Activated CD4-positive, CD25-positive, alpha-beta regulatory T cell treated with anti-CD3 and anti-CD28 coated beads, Interleukin-2, amount 50 U/mL, for 16 hours (primary cell): ENCODE measurements at places on chromosomes 2 and 18.

DNA sequence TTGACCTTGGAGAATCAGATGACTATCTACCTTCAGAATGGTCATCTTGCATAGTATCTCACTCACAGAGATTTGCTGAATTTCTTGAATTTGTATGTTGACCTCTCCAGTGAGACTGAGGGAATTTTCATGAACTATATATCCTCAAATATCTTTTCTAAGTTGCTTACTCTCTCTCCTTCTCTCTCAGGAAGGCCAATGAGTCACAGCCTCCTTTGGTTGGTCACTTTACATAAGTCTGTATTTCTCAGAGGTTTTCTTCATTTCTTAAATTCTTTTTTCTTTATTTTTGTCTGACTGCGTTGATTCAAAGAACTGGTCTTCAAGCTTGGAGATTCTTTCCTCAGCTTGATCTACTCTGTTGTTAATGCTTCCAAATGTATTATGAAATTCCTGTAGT lies 51.7 kb downstream of the VIT start:
- DNase-seq: no peak

GRCh38 chr2:134875309-134875708 lies 36.9 kb downstream of the ACMSD start:
- no peak for DNase-seq

- no peak for DNase-seq
These were observed 216.7 kb downstream of the TMEM163 start for GRCh38 chr2:134502104-134502503.

- no peak for DNase-seq
These were observed 53.7 kb upstream of the LRRC30 start for GRCh38 chr18:7177116-7177744.

DNA sequence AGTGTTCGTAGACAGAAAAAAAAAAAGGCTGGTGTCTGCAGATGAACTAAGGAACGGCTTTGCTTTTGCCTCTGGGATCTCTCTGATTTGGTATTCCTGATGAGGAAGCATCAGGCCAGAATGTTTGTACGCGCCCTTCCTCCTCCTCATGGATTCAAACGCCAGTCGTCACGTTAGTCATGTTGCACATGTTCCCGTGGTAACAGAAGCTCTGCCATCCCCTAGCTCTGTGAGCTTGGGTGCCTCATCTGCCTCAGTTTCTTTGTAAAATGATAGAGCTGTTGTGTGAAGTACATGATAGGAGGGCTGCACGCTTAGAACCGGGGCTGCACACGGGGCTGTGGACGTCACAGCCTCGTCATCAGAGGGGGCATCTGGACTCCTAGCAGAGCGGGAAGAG lies 47.0 kb downstream of the TSHZ1 start:
- DNase-seq: no peak

DNA sequence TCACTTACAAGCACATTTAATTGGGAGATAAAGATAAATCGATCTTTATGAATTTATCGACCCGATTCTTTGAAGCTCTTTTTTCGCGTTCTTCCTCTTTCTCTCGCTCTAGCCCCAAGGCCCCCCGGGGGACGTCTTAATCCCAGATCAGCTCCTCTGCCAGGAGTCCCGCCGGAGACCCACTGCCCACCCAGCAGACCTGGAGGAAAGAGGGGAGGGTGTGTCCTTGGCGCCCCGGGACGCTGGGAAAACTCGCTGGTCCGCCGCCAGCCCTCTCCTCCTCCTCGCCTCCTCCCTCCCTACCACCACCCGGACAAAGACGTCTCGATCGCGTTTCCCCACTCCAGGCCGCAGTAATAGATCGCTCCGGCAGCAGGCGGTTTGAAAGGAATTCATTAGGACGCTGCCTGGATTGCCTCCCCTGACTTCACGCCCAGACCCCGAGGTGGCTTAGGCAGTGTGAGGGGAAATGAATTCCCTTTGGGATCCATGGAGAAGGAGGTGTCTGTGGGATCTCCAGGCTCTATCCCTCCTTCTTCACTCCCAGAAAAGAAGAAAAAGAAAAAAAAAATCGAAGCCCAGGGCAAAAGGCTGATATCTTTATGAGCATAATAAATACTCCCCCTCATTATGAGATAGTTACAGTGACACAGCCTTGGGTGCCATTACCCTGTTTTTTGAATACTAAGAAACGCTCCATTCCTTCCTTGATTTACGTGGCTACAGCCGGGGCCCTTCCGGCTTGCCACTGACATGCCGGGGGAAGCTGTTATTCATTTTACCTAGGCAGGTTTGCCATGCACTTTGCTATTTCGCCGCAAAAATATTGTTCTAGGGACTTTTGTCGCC lies 1.8 kb upstream of the GBX2 start:
- no peak for DNase-seq

- no peak for DNase-seq
These were observed 53.8 kb downstream of the SEMA4F start for GRCh38 chr2:74707837-74708236.

DNA sequence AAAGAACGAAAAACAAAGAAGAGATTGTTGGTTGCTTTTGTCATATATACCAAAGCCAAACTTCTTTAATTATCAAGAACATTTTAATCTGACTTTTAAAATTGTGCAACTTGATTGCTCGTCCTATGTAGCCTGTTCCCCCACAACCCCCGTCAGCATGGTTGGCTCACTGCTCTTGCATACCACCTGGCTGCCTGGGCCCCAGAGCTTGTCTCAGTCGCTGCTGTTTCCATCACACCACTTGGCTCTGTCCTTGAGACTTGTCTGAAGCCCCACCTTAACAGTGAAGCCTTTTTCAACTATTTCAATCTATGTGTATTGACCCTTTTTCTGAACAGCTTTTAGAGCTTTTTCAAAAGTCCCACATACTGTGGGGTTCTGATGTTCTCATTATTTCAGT lies 270.8 kb downstream of the ZNF407 start:
- no peak for DNase-seq

- no peak for DNase-seq
These were observed 444.2 kb downstream of the LRATD1 start for GRCh38 chr2:15076668-15077067.

GRCh38 chr18:56009411-56009810 lies 421.4 kb upstream of the TCF4 start:
- DNase-seq: no peak

GRCh38 chr2:108541451-108541850 lies 7.2 kb downstream of the LIMS1 start:
- DNase-seq: no peak

- DNase-seq: no peak
These were observed 85.9 kb downstream of the FEZ2 start for GRCh38 chr2:36511858-36512603.

DNA sequence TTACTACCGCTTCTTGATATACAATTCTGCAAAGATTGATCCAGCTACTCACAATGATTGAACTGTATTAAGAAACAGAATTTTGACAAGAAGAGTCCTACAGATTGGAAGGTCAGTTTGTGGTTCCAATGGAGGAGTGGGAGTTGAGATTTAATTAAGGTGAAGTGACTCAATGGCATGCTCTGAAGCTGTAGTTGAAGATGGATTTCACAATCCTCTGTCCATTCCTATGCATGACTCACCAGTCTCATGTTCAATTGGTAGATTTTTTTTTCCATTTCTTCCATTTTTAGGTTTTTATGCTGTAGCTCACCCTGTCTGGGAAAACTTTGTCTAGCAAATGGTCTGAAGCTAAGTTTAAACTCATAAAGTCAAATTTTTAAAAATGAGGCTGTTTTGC lies 83.3 kb downstream of the DPP4 start:
- no peak for DNase-seq

DNA sequence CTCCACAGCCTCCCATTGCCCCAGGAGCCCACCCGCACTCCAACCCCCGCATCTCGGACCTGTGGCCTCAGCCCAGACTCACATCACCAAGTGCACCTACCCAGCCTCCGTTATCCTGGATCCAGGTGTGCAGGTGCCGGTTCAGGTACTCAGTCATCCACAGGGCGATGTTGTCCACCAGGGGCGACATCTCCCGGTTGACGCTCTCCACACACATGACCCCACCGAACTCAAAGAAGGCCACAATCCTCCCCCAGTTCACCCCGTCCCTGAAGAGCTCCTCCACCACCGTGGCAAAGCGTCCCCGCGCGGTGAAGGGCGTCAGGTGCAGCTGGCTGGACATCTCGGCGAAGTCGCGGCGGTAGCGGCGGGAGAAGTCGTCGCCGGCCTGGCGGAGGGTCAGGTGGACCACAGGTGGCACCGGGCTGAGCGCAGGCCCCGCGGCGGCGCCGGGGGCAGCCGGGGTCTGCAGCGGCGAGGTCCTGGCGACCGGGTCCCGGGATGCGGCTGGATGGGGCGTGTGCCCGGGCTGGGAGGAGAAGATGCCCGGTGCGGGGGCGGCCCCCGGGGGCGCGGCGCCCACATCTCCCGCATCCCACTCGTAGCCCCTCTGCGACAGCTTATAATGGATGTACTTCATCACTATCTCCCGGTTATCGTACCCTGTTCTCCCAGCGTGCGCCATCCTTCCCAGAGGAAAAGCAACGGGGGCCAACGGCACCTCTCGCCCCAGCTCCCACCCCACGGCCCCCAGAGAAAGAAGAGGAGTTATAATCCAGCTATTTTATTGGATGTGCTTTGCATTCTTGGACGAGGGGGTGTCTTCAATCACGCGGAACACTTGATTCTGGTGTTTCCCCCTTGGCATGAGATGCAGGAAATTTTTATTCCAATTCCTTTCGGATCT lies 1.3 kb downstream of the BCL2 start:
- peak; percentile 63 for DNase-seq

- no peak for DNase-seq
These were observed 71.7 kb downstream of the DNMT3A start for GRCh38 chr2:25270061-25270460.

DNA sequence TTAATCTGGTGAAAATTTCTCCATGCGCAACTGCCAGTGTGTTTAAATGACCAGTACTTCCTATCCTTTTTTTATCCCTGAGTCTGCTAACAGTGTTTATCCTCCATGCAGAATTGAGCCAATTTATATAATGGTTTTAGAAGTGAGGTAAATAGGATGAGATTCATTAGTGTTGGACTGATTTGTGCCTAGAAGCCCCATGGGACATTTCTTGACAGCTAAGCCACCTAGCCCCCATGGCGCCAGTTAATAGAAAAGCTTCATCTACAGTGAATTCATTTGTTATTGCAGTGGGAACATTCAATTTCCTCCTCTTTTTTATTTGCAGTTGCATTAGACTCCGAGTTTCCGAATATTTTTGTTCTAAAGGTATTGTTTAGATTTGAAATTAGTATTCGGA lies 175.6 kb downstream of the ARL6IP6 start:
- no peak for DNase-seq

GRCh38 chr2:84278386-84278785 lies 180.7 kb downstream of the SUCLG1 start:
- DNase-seq: no peak

DNA sequence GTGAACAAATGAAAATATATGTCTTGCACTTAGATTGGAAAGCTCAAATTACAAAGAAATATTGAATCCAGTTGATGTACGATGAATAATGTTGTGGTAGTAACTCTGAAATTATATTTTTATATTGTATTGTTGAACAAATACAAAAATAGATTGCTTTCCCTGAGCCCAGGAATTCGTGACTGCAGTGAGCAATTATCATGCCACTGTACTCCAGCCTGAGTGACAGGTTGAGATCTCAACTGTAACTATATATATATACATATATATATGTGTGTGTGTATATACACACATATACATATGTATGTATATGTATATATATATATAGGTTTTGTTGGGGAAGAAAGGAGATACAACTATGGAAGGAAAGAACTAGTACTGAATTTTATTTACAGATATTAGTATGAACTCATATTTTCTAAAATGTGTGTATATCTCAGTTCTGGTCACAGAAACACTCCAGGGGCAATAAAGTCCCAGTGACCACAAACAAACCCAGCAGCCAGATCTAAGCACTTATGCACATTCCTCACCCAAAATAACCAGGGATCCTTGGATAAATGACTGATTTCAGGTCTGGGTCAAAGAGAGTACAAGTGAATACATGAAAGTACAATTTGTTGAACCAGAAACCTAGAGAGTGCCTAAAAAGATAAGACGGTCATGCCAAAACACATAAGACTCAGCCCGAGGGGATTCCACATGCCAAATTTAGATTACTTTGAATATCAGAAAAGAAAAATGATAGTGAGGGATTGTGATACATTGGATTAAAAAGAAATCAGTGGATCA lies 146.3 kb downstream of the TMX3 start:
- no peak for DNase-seq

- no peak for DNase-seq
These were observed 30.7 kb upstream of the FANCL start for GRCh38 chr2:58271826-58272225.

DNA sequence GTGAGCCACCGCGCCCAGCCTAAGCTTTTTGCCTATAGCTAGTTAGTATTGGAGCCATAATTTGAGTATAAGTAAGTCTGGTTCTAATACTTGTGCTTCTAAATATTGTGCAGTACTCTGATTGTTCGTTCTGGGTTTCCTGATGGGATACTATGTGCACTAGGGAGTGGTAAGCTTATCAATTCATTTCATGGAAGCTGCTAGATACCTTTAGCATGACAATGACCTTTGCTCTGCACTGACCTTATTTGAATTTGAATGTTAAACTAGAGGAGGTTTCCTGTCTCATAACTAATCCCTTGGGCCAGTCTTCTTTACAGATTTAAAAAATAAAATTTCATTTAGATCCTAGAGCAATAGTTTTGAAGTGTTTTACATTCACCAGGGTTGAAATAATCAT lies 125.1 kb downstream of the GPD2 start:
- DNase-seq: no peak
